ENCODE measurements at places on chromosomes 11 and 22.

DNA sequence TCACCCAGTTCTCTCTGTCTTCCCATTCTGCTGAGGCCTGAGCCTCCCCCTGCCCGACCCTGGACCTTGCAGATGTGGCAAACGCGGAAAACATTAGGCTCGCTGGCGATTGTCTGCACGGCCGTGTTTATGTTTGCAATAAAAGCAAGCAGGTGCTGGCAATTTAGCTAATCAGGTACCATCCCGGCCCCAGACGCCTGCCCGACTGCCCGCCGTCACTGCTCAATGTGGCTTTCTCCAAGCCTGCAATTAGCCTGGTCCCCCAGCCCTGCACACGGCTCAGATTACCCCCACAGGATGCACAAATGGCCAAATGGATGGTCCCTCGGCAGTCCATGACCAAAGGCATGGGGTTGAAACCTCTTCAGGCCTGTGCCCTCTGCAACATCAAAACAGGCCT is 259.7 kb downstream of the MN1 start:
- no peak for DNase-seq

DNA sequence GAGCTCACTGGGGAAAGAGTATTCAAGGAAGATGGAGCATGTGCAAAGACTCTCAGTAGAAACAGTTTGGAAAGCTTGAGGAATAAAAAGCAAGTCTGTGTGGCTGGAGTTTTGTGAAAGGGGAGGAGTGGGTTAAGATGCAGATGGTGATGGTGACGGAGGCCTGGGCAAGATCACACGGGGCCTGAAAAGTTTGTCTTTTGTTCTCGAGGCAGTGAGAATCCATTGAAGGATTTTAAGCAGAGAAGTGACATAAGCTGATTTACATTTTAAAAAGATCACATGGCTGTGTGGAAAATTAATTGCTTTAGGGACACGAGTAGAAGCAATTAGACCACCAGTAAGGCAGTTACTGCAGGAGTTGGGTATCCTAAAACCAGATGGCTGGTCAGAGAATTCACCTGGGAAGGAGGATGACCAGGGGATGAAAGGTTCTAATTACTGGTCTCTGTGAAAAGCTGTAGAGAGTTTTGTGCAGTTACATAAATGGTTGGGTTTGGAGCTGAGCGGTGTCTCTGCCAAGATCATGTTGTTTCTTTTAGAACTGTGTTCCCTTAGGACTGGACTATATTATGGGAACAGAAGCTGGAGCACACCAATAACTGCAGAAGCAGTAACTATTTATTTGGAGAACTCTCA is 7.1 kb downstream of the RRP8 start:
- DNase-seq = no peak

GRCh38 chr11:130177782-130178181 is 18.2 kb downstream of the ST14 start:
- no peak for DNase-seq

DNA sequence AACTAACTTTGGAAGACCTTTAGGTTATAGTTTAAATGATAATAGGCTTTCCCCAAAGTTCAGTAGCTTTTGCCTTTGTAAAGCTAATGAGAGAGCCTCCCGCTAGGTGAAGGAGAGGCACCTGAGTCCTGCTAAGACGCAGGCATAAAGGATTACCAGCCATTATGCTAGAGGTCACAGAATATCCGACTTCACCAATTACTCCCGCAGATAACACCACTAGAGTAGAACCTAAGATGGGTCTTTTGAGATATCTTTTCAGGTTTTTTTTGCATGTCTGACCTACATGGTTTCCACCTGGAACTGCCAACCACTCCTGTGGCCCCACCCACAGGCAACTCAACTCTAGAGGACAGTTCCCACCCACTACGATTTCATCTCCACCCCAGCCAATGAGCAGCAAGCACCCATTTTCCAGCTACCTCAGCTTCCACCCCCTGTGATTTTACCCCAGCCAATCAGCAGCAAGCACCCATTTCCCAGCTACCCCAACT is 314.3 kb downstream of the BRD1 start:
- DNase-seq = no peak
